ENCODE measurements at places on chromosomes 1 and 21.

DNA sequence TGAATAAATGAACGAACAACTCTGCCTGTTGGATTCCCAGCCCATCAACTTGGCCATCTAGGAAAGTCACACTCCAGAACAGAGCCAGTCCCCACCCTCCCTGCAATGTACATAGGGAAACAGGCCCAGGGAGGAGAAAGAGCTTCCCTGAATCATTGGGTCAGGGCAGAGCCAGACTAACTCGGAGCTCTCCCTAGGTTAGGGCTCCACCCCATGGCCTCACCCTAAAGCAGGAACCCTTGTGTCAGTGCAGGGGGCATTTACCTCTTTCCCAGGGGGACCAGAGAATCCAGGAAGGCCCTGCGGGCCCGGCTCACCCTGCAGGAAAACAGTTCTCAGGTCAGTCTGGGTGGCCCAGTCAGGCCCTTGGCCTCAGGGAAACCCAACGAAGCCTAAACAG is 11.6 kb downstream of the COL9A2 start:
- DNase-seq: no peak

- no peak for DNase-seq
Observed at GRCh38 chr1:93666613-93667384, 14.8 kb downstream of the BCAR3 start.

GRCh38 chr1:31483012-31483946 is 70.3 kb downstream of the SERINC2 start:
- DNase-seq: no peak

- peak; percentile 15 for DNase-seq
Observed at GRCh38 chr1:183493540-183494245, 21.4 kb downstream of the SMG7 start.

GRCh38 chr1:110523011-110523410 is 4.0 kb upstream of the KCNA10 start:
- no peak for DNase-seq

DNA sequence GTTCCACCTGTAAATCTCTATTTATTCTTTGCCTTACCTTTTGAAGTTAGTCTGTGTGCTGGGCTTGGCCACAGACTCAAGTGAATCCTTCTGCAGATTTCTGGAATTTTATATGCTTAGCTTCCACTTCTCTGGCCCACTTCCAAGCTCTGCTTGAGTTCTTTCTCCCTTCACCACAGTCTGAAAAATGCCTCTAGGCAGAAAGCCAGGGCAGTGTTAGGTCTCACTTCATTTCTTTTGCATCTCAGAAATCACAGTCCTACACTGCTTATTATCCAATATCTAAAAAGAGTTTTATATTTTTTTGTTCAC is 48.9 kb downstream of the INKA2 start:
- peak; percentile 89 for DNase-seq

DNA sequence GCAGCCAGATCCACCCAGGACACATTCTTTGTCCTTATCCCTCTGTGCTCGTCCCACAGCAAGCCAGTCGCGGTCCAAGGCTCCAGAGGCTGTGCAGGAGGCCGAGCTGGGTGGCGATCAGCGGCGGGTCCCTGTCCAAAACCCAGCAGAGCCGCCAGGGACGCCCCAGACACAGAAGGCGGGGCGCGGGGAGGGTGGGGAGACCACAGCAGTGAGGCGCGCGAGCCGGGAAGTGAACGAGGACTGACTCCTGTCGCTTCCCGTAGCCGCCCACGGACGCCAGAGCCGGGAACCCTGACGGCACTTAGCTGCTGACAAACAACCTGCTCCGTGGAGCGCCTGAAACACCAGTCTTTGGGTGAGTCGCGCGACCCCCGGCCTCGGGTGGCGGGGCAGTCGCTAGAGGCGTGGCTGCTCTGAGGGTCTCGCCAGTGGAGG is at the start of gene LGALS8:
Gene LGALS8, plus strand, starts transcription at position 279 of the 438 bp plus-strand sequence. CDS start 2,089 bp downstream, outside the sequence.
- peak; percentile 68 for DNase-seq

DNA sequence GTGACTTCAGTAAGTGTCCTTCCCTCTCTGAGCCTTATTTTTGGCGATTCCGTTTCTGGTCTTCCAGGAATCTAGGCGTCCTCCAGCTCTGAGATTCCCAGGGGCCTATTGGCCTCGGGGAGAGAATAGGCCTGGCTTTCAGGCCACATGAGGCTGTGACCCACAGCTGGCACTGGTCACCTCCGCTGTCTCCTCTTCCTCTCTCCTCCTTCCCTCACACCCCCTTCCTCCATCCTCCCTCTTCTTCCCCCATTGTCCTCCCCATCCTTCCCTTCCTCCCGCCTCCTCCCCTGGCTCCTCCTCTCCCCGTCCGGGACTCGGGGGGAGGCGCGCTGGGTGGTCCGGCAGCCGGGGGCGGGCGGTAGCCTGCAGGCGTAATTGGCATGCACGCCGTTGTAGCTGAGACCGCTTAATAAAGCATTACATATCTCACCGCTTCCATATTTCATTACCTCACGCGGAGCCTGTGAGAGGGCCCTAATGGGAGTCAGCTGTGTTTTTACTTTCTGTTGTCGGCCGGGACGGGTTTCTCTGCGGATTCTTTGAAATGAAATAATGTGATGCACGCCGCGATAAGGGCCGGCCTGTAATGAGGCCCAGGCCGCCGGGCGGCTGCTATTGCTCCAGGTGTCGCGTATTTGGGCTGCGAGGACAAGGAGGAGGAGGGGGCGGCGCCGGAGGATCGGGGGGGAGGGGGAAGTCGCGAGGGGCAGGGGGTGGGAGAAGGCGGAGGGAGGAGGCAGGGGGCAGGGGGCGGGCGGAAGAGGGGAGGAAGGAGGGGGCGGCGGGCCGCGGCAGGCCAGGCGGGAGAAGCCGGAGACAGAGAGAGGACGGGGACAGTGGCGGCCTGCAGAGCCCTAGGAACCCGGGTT is 95.3 kb downstream of the FOXD2 start:
- DNase-seq: peak; percentile 75

DNA sequence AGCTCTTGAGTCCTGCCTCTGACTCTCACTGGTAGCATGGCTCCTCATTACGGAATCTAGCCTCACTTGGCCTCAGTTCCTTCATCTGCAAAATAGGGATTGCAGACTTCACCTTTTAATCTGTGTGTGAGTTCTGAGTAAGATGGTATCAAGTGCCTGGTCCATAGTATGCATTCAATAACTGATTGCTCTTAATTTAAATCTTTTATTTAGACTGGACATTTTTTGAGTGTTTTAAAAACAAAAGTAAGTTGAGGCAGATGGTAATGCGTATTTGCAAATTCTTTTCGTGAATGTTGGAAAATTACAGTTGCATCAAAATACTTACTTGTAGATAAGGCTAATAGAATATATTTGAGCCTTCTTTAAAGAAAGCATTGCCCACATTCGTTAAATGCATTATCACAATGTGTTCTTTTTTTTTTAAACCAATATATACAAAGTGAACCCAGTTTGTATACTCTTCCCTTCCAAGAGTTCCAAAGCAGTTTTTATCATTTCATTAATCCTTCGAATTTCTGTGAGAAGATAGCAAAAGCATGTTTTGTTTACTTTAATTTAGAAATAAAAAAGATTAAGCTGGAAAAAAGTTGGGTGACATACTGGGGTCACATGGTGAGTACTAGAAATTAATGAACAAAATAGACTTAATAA is 8.1 kb downstream of the DNM3 start:
- DNase-seq: no peak

DNA sequence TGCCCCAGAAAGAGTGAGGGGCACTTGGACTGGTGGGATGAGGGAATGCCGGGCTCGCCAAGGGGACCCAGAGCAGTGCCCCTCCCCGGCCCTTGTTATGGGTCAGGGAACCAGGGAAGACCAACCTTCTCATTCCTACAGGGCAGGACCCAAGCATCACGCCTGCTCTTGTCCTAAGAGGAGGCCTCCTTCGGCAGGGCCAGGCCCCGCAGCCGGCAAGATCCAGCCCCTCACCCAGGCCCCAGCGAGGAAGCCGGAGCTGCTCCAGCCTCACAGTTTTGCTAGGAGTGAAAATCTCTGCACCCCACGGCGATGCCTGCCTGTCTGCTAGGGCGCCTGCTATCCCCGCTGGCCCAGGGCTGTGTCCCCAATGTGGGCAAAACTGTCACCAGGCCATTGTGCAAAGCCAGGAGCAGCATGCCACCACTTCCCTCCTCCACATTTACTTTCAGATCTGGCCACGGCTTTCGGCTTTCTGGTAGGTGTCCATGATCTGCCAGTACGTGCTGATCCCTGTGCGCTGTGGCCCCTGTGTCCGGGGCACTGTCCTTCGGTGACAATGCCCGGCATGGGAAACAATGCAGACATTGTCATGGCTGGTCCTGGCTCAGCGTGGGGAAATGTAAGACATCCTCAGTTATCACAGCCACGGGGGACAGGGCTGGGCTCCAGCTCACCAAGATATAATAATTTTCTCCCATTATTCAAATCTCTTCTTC is 9.6 kb downstream of the ACTRT2 start:
- no peak for DNase-seq

DNA sequence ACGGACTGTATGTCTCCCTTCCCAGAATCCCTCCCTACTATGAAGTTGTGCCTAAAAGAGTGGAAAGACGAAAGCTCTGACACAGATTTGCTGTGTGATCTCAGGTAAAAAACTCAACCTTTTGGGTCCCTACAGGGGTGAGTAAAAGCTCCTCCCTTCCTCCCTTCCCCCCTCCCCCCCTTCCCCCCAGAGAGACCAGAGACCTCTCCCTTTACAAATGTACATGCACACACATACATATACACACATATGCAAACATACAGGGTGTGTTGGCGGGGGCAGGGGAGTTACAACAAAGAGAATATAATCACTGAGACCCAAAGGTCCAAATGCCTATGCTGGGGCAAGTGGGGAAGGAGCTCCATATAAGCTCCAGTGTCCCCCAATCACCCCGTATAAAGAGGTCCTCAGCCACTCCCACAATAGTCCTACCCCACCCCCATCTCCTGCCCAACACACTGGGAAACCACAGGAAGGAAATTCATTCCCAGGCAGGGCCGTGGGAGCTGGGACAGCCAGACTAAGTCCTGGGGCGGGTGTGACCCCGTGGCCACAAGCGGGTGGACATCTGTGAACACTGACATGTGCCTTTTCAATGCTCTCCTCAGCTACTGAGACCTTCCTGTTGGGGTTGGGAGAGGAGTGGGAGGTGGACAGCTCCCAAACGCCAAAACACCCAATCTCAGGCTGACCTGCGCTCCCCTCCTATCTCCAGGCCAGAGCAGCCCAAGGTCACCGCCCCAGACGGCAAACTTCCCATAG is 2.0 kb downstream of the MEF2D start:
- DNase-seq: no peak

Data from brain microvascular endothelial cell (primary cell).